ENCODE measurements at places on chromosomes 7 and 10.
A peak's percentile ranks its signal among the peaks of the same experiment; 100 is the strongest.

DNA sequence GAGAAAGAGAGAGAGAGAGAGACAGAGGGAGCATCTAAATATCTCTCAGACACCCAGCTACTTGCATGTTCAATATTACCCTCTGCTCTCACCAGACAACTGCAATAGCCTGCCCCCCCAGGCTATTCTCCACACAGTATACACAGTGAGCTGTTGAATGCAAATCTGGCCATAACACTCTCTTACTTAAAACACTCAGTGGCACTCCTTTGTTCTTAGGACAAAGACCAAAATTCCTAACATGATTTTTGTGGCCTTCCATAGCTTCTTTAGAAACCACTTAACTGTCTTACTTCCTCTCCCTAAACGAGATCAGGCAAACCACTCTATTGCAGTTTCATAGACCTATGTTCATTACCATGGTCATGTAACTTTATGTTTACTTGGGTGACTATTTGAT lies 903.6 kb upstream of the AUTS2 start:
- no peak for DNase-seq

DNA sequence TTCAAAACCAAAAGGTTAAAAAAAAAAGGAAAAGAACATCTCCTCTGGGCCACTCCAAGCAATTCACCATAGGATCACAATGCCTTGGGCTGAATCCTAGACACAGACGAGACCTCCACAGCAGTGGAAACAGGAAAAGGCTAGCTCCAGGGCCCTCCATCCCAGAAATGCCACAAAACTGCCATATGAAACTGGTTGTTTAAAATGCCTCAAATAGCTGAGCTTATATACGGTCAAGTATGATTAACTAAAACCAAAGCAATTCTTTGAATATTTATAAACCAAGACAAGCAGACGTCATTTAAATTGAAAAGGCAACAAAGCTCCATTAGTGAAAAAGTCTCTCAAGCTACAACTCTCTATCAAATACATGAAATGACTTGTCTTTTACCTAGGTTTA lies 63.1 kb downstream of the DOCK4 start:
- DNase-seq: no peak

- DNase-seq: no peak
Observed at GRCh38 chr10:110764378-110764777, 107.3 kb upstream of the PDCD4 start.

DNA sequence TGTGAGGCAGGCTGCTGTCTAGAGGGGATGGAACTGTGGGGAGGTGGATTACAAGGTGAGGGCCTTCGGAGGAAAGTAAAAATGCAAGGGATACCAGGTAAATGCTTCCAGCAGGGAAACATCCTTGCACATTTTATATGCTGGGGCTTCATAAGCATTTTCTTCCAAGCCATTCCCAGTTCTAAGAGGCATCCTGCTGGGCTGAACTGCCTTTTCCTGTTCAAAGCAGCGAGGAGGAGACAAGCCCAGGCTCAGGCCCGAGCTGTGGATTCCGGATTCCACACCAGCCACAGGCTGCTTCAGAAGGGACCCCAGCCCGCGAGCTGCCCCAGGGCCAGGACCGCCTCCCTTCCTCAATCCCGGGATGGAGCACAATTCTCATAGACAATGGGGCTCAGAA lies 249.7 kb downstream of the TNS3 start:
- peak; percentile 44 for DNase-seq

GRCh38 chr10:68121852-68122251 lies 12.6 kb downstream of the MYPN start:
- DNase-seq: no peak

DNA sequence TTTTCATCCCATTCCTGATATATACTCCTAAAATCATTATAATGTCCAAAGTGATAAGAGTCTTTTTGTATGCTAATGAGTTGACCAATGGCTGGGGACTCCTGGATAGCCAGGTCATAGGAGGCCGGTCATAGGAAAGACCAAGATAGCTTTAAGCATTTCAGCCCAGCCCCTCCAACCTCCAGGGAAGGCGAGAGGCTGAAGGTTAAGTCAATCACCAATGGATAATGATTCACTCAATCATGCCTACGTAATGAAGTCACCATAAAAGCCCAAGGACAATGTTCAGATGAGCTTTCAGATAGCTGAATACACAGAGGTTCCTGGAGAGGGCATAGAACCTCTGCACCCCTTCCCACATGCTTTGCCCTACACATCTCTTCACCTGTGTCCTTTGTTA lies 75.7 kb downstream of the VWDE start:
- no peak for DNase-seq

DNA sequence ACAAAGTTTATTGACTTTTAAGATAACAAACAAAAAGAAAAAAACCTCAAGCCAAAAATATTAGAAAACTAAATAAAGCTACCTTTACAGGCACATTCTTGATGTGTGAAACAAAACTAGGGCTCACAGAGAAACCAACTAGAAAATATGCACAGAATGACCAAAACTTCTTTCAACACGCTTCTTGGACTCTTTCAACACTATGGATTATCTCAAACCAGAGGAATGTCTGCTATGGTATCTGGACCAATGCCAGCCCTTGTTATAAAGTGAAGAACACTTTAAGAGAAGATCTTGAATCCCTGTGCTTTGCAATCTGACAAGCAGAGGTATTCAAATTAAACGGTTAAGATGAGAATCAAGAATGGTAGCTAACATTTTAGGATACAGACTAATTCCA lies 76.6 kb downstream of the DNAJC1 start:
- peak; percentile 84 for DNase-seq

- DNase-seq: no peak
Observed at GRCh38 chr10:92822964-92823363, 25.4 kb upstream of the EXOC6 start.

GRCh38 chr7:98105942-98106544 lies 619 bp upstream of the LMTK2 start:
- DNase-seq: no peak

GRCh38 chr10:113644185-113645120 lies 19.4 kb downstream of the NRAP start:
- DNase-seq: no peak

GRCh38 chr10:96374639-96374984 lies 15.8 kb upstream of the OPALIN start:
- DNase-seq: no peak

DNA sequence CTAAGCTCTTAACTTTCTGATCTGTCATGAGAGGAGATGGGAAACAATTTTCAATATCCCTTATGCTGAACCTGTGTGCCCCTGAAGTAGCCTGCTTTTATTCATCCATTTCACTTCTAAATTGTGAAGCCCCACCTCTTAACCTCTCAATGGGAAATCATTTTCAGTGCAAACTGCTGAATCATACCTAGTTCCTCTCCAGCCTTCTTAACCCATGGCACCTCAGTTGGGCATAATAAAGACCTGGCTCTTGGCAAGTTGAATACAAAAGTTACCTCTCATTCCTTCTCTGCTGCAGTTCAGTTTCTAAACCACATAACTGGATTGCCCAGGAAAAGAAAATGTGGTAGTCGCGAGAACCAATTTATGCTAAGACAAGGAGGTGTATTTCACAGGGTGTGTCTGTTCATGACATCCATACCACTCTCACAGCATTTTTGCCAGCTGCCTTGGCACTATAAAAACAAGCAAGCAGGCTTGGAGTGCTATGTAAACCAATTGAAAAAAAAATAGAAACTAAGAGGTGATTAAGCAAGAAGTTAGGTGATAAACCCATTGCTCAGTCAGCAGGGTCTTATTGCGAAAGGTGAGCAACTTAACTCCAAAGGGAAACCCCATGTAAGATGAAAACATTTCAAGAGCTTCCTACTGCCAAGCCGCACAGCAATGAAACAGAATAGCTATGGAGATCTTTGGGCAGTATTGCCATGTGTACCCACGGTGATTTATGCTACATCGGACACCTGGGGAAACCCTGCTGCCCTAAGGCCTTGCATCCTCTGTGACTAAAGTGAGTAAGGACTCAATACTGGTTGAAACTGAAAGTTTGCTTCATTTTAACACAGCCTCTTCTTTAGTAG lies 57.0 kb upstream of the DKK1 start:
- DNase-seq: no peak

- DNase-seq: no peak
Observed at GRCh38 chr7:150406312-150406566, 27.1 kb downstream of the ZNF775 start.

DNA sequence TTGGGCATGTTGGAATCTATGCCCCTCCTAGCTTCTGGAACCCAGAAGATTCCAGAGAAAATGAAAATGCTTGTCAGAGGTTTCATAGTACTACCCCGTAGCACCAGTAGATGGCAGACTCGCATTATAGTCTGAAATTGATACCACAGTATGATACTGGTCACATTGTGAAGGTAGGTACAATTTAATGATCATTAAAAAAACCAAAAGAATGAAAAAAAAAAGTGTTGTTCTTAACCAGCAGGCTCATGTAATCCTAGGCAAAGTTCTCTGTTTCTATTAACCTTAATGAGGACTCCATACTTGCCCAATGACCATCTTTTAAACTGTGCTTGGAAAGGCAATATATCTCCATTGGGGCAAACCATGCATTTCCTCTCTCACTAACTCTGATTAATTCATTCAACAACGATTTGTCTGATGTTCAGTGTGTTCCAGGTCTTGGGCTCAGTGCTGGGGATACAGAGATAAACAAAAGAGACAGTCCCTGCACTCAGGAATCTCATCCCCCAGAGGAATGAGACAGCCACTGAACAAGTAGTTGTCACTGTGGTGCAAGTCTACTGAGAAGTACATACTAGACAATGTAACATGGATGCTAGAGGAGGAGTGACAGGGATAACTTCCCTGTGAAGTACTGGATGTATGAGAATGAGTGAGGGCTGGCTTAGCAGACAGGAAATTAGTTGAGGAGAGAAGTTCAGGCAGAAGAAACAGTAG lies 223.5 kb upstream of the PHYHIPL start:
- peak; percentile 74 for DNase-seq

DNA sequence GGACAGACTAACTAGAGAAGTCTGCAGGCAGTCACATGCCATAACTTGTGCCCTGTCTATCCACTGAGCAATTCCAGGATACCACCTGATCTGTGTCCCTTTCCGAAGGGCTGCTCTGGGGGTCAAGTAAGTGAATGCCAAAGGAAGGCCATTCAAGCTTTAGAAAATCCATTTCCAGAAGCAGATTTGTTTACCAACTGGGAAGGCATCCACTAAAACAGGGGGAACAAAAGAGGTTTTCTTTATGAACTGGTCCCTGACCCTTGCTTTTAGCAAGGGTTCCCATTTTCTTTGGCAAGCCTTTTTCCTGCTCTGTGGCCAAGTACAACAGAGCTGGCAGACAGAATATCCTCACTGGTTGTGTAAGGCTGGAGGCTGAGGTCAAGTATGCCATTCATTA lies 36.5 kb downstream of the ITPRID1 start:
- DNase-seq: no peak

All from HAP-1 (cell line).